ENCODE measurements at places on chromosomes 3 and 15.

- no peak for DNase-seq
Measured at GRCh38 chr15:75682181-75683135, 30.2 kb downstream of the CSPG4 start.

DNA sequence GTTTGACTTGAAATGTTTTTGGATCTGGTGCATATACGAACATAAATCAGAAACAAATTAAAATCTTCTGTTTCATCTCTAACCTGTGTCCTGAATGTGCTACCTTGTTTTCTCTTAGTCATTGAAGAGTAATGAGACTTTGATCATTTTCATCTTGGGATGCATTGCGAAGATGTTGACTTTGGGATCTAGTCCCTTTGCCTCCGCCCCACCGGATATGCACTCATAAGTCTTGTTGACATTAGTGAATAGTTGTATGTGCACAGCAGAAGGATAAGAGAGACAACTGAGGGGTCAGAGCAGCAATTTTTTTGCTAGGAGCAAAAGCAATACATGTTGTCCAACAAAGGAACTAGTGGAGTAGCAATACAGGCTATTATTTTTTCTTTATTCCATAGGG is 35.9 kb upstream of the SPRED1 start:
- DNase-seq = no peak

DNA sequence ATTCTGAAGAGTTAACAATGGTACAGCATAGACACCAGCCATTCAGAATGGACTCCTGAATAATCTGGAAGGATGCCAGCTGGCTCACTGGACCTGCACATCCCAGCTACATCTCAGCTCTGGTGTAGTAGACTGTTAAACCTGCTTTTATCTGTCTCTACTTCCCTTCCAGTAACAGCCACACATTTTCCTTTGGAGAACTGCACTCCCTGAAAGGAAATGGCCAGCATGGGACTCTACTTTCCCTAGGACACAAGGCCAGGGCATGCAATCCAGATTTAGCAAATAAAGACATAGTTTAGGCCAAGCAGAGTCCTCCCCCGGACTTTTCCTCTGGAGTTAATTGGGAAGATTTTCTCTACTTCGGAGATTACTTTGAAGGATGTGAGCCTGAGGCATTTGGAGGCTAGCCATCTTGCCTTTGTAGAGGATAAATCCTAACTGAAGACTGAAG is 82.7 kb upstream of the TCF12 start:
- no peak for DNase-seq

DNA sequence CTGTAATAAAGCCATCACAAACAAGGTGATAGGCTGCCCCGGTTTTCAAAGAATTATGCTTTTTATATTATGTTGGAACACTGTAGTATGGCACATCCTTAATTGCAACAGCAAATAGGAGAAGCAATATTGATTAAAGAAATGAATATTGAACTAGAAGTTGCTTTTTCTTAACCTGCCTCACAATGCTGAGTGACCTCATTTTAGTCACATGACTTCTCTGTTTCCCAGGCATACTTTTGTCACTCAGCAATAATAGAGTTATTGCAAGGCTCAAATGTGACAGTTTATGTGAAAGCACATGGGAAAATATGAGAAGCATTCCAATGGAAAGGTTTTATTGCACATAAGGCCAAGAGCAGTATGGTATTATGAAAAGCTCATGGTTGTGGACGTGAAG is 400.7 kb downstream of the FGF12 start:
- DNase-seq = no peak

GRCh38 chr3:56297281-56297840 is 170.9 kb downstream of the ERC2 start:
- DNase-seq = no peak
